ENCODE measurements at places on chromosomes 7 and 10. TPM values are rescaled to one million over a fixed set of nuclear protein-coding genes. Genes with fewer than 3 reads are reported as not detected.

DNA sequence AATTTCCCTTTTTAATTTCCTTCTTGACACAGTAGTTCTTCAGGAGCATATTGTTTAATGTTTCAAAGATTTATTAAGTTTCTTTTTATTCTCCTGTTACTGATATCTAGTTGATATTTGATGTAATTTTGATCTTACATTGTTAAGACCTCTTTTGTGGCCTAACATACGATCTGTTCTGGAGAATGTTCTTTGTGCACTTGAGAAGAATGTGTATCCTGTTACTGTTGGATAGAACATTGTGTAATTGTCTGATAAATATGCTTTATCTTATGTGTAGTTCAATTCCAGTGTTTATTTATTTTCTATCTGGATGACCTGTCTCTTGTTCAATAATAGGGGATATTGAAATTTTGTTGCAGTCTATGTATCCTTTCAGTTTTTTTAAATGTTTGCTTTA lies 106.7 kb downstream of the ITGB1 start:
- DNase-seq = no peak

DNA sequence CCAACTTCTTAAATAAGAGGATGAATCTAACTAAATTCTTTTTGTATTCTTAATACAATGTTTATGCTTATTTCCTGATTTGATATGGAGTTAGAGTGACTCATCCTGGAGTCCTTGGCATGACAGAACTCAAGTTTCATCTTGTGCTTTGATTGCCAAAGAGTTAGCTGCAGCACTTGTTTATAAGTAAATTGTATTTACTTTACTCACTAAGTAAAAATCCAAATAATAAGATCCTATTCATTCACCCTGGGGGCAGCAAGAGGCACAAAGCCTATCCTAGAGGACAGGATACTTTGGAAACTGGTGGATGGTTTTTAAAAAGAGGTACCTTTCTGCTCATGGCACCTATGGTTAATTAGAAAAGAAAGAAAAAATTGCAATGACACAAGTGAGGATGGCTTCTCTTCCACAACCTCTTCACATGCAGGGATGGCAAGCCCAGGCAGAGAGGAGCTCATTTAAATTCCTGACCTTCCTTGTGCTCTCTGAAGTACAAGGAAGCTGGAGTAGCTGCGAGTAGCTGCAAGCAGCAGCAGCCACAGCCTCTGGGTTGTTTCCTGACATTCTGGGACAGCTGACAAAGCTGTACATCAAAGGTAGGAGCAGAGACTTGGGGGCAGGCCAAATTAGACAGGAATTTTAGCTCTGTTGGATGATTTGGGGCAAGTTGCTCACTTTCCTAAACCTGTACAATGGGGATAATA lies 28.5 kb upstream of the CROT start:
- no peak for DNase-seq

GRCh38 chr7:51278797-51279196 lies 37.8 kb downstream of the COBL start:
- DNase-seq = no peak

DNA sequence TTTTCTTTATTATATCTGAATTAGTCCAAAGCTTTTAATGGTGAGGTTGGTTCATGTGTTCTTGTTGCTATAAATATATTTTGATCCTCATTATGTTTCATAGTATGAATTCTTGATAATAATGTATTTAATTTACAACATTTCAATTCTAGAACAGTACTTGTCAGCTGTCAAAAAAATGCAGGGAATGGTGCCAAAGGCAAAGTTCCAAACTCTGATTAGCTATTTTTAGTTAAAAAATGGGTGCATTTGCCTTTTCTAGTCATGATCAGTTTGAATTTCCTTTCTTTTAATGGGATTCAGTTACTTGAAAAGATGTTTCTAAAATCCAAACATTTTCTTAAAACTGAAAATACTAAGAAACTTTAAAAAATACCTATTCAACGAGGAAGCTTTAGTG lies 49.6 kb downstream of the ANKIB1 start:
- DNase-seq = no peak

- no peak for DNase-seq
These were observed 339.9 kb downstream of the BMPER start for GRCh38 chr7:34245246-34245645.

DNA sequence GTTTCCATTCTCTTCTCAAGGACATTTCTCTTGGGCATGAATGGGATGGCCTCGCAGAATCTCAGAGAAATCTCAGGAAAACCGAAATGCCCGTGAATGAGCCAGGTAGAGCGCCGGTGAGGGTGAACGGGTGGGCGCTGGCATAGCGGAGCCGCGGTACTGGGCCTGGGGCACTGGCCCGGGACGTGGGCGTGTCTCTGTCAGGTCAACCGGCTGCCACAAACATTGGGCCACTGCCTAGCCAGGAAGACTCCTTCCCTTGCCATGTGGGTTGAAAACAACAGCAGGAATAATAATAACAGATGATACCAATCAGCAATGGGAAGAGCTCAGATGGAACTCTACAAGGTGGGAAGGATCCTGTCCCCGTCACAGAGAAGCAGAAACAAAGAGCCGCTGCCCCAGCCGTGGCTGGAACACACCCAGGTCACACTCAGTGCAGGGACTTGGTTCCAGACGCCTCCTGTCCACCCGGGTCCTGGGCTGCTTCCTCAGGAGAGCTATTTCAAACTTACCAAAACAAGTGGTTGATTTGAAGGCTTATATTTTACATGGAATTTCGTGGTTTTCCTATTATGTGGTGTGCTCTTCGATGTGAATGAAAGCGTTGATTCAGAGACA lies 51.1 kb upstream of the EBF3 start:
- DNase-seq = peak; percentile 36

DNA sequence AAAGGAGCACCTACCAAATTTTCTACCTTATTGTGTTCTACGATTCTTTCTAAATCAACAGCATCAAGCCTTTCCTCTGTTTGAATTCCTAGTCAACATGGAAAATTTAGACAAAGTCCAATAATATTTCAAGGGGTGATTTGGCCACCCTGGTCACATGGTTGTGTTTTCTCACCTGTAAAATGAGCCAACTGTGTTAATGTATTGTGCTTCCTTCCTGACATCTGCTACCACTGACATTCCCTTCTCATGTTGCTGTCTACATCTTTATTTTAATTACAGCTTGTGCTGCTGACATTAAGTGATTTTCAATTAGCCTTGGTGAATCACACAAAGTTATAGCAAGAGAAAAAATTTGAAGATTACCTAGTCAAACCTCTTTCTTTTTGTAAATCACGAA lies 83.0 kb upstream of the NPSR1 start:
- no peak for DNase-seq

The HSPA12A gene
- 10.1 TPM for total RNA-seq

The TES gene
- total RNA-seq = 23.3 TPM

All from right atrium auricular region (tissue), 2 donors.